ENCODE measurements at places on chromosomes 3 and 15.
A peak's percentile ranks its signal among the peaks of the same experiment; 100 is the strongest.

GRCh38 chr3:47193871-47194859 is 30.3 kb upstream of the SETD2 start:
- DNase-seq = no peak

- no peak for DNase-seq
Measured at GRCh38 chr3:23781051-23781450, 24.7 kb upstream of the UBE2E1 start.

- no peak for DNase-seq
Measured at GRCh38 chr3:46693038-46693891, at the start of gene ALS2CL. Gene ALS2CL, minus strand, starts transcription at chr3:46693679. Its CDS starts 4,239 bp downstream, at chr3:46689440.

DNA sequence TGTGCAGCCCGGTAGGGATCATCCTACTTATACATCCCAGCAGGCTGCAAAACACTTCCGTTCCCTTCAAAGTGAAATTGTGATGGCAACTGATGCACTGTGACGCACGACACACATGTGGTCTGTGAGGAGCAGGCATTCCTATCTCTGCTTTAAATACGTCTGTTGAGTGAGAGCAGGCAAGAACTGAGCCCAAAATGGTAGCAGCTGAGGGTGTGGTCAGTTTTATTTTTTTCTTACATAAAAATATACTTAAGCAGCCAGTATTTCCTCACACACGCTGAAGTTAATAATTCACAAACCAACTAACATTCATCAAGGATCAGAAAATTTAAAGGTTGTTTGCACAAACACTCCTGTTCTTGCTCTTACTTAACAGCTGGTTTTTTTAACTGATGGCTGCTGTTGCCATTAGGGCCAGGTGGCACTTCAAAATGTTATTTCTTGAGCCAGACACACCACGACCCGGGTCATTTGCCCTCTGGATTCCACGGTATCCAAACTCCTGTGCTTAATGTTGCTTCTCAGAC is 23.9 kb downstream of the LRIG1 start:
- peak; percentile 88 for DNase-seq

DNA sequence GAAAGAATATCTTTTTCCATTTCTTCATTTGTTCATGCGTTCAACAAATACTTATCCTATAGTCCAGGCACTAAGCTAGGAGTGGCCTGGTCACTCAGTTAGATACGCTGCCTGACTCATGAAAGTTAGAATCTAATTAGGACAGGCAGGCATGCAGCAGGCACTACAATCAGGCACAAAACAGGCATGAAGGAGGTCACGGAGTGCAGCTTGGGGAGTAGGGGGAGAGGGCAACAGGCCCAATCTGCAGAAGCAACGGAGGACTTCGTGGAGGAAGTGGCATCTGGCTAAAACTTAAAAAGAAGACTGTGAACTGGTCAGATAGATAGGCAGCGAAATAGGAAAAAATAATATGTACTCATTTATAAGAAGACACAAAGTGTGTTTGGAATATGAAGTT is 420.9 kb downstream of the MAGI1 start:
- no peak for DNase-seq

Data from SHP77 treated with DMSO at 0.1 percent for 48 hours (cell line).